ENCODE measurements at places on chromosomes 12 and 14. TPM values are rescaled to one million over a fixed set of nuclear protein-coding genes. Genes with fewer than 3 reads are reported as not detected.

- DNase-seq: no peak
- no peak overlapping the region for H3K4me3 ChIP-seq
- no peak overlapping the region for H3K27ac ChIP-seq
- no peaks in the 10 kb centered on the region for H3K27me3 ChIP-seq
Measured at GRCh38 chr14:30054201-30054600, 126.6 kb upstream of the PRKD1 start.

GRCh38 chr14:55077170-55078151, 26.0 kb downstream of the MAPK1IP1L start:
- DNase-seq: no peak
- H3K27me3 ChIP-seq: no peaks in the 10 kb centered on the region
- peaks cover 29% of the 10 kb centered on the region for H3K4me1 ChIP-seq
- no peaks in the 10 kb centered on the region for H3K36me3 ChIP-seq
- no peak overlapping the region for H3K27ac ChIP-seq
- no peak overlapping the region for H3K4me3 ChIP-seq

GRCh38 chr12:109597414-109597794, 23.8 kb downstream of the MVK start:
- H3K36me3 ChIP-seq: no peaks in the 10 kb centered on the region
- no peak overlapping the region for H3K4me3 ChIP-seq
- peaks cover 24% of the 10 kb centered on the region for H3K4me1 ChIP-seq
- H3K27me3 ChIP-seq: no peaks in the 10 kb centered on the region
- no peak for DNase-seq
- no peak overlapping the region for H3K27ac ChIP-seq

DNA sequence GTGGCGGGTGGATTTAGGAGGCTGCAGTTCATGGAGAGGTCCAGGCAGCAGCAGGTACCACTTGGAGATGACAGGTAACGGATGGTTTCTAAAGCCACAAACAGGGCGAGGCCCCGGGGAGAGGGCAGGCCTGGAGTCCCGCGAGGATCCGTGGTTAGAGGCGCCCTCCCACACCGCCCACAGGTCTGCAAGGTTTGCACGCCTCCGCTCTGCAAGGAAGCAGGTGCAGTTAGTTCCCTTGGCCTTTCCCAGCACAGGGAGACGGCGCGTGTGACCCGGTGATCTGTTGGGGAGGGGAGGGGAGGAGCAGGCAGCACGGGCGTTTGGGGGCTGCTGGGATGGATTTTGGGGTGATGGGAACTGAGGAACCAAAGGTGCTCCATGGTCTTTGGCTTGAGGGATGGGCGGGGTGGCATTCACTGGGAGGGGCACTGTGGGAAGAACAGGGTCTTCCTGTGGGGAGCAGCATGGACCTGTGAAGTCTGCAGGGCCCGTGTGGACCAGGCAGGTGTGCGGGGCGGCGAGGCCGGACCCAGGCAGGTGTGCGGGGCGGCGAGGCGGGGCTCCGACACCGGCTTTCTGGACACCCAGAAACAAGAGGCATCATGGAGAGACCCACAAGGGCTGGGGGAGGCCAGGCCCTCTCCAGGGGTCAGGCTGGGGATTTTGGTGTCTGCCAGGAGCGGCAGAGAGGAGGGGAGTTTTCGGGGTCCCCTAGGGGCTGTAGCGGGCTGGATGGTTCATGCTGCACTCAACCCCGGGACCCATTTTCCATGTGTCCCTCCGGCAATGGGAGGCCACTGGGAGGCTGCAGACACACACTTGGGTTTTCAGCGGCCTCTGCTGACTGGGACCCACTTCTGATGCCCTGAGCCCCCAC, 29.1 kb downstream of the NOC4L start:
- DNase-seq: peak; percentile 37
- H3K4me3 ChIP-seq: no peak overlapping the region
- H3K36me3 ChIP-seq: no peaks in the 10 kb centered on the region
- peaks cover 24% of the 10 kb centered on the region for H3K4me1 ChIP-seq
- no peak overlapping the region for H3K27ac ChIP-seq
- no peaks in the 10 kb centered on the region for H3K27me3 ChIP-seq

WIF1 gene
- total RNA-seq: not detected
